GM23248 (cell line): ENCODE measurements at places on chromosomes 12 and 14. TPM values are rescaled to one million over a fixed set of nuclear protein-coding genes. Genes with fewer than 3 reads are reported as not detected.
A peak's percentile ranks its signal among the peaks of the same experiment; 100 is the strongest.

DNA sequence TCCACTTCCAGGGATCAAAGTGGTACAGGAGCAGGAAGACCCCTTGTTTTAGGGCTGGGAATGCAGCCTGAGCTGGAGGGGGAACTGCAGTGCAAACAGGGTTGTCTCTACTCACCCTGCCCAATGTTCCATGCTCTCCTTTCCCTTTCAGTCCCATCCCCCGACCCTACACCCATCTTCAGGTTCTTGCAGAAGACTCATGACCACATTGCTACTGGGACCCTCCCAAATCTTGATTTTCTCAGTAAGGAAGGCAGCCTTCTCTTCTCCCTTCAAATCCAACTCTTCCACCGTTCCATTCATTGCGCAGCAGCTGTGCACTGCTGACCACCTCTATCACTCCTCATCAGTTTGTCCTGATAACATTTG is 1.9 kb downstream of the SERPINA11 start:
- H3K4me3 ChIP-seq = no peak overlapping the region
- no peak overlapping the region for H3K27ac ChIP-seq
- H3K27me3 ChIP-seq = peaks cover 22% of the 10 kb centered on the region
- DNase-seq = no peak

- peaks cover 77% of the 10 kb centered on the region for H3K36me3 ChIP-seq
- H3K4me1 ChIP-seq = no peaks in the 10 kb centered on the region
- DNase-seq = no peak
These were observed 21.9 kb downstream of the ANKLE2 start for GRCh38 chr12:132739600-132740312.

- peaks cover 21% of the 10 kb centered on the region for H3K4me1 ChIP-seq
- H3K27me3 ChIP-seq = no peaks in the 10 kb centered on the region
- no peak overlapping the region for H3K4me3 ChIP-seq
- no peak overlapping the region for H3K27ac ChIP-seq
- H3K36me3 ChIP-seq = no peaks in the 10 kb centered on the region
These were observed 17.1 kb downstream of the SYT1 start for GRCh38 chr12:78881685-78882084.

GRCh38 chr14:21846227-21846885 is 172.7 kb upstream of the OR4E1 start:
- peak; percentile 18 for DNase-seq
- no peak overlapping the region for H3K27ac ChIP-seq
- H3K27me3 ChIP-seq = no peaks in the 10 kb centered on the region
- H3K4me3 ChIP-seq = no peak overlapping the region
- no peaks in the 10 kb centered on the region for H3K4me1 ChIP-seq
- no peaks in the 10 kb centered on the region for H3K36me3 ChIP-seq

The BATF gene
- total RNA-seq = not detected in 2 replicates

The SLCO1B1 gene
- not detected in 2 replicates for total RNA-seq
